GM23338 (cell line): ENCODE measurements at places on chromosomes 2 and 18. TPM values are rescaled to one million over a fixed set of nuclear protein-coding genes. Genes with fewer than 3 reads are reported as not detected.

DNA sequence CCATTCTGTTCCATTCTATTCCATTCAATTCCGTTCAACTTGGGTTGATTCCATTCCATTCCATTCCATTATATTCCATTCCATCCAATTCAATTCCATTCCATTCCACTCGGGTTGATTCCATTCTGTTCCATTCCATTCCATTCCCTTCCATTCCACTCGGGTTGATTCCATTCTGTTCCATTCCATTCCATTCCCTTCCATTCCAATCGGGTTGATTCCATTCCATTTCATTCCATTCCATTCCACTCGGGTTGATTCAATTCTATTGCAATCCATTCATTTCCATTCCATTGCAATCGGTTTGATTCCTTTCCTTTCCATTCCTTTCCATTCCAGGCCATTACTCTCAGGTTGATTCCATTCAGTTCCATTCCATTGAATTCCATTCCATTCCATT, 1138.4 kb downstream of the RPIA start:
- DNase-seq: no peak

DNA sequence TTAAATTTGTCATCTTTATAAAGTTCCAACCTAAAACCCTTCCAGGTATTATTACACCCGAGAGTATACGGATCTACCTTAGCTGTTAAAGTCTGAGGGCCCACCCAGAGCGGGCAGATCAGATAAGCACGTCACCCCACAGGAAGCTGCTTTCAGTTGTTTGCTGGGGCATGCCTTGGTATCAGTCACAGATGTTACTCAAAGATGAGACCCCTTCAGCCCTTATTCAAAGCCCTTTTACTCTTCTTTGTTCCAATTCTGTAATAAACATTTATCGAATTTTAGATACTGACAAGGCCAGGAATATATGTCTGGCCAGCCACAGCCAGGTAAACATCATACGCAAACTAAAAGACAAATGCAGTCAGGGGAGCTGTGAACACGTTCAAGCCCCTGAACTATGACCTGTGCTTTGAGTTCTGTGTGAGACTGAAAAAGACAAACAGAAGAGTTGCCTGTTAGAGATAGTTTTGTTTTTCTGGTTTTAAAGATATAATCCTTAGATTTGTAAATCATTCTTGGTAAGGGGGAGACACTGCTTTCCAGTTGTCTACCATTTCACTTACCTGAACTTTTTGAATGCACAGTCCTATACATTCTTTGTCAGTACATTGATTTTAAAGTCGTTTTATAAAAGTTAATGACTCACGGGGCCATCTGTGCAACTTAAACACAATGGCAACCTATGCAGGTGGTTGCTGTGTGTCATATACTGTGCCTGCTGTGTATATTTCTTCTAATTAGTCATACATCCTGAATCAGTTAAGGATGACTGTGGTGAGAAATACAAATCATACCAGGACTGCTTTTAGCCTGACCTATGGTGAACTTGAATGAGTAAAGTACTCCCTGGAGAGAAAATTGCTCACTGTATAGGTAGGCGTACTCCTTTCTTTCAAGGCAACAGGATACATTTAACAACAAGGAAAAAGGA, 100.5 kb upstream of the ITPRID2 start:
- DNase-seq: no peak

GRCh38 chr2:69018678-69019095, 5.7 kb downstream of the ANTXR1 start:
- DNase-seq: no peak

- no peak for DNase-seq
These were observed 57.8 kb upstream of the KIF5C start for GRCh38 chr2:148817210-148817708.

- DNase-seq: no peak
These were observed 30.4 kb downstream of the EPAS1 start for GRCh38 chr2:46327627-46328026.

DNA sequence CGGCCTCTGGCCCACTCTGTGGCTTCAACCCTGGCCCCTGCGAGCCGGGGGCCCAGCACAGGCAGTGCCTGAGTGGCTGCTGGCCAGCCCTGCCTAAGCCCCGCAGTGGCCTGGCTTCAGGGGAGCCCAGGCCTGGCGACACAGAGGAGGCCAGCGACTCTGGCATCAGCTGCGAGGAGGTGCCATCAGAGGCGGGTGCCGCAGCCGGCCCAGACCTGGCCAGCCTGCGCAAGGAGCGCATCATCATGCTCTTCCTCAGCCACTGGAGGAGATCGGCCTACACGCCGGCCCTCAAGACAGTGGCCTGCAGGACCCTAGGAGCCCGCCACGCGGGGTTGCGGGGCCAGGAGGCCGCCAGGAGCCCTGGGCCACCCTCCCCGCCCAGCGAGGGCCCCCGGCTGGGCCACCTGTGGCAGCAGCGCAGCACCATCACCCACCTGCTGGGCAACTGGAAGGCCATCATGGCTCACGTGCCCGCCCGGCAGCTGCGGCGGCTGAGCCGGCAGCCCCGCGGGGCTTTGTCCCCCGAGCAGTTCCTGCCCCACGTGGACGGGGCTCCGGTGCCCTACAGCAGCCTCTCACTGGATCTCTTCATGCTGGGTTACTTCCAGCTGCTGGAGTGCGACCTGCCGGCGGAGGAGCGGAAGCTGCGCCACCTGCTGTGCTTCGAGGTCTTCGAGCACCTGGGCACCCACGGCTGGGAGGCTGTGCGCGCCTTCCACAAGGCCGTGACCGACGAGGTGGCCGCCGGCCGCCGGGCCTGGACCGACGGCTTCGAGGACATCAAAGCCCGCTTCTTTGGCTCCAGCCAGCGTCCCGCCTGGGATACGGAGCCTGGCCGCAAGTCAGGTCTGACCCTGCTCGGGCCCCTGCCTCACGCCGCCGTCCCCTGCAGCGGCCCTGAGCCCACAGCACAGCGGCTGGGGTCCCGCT, 7.5 kb upstream of the KLHL30 start:
- no peak for DNase-seq

DNA sequence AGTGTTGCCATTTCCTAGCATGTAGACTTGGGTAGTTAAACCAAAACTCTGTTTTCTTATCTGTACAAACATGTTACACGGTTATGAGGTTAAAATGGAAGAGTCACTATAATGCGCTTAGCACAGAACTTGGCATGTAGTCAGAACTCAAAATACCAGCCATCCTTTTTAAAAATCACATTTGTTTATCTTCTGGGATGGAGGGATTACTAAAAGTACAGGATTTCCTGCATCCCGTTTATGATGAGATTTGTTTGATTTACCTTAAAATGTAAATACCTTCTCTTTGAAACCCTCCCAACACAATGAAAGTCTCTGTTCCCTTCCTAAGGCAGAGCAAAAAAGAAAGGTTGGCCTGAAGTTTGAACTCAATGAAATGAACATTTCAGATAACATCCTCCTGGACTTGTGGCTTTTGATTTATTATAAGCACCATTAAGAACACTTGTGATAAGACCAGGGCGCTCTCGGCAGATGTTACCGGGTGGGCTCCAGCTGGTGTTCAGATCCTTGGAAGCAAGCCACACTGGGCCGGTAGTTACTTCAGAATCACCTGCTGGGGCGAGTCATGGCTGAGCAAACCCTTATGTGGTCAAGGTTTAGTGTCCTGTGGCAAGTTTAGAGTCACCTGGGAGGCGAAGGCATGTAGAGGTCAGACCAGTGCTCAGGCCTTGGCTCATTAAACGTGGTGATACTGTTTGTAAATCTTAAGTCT, 105.7 kb downstream of the MGAT5 start:
- DNase-seq: no peak

DNA sequence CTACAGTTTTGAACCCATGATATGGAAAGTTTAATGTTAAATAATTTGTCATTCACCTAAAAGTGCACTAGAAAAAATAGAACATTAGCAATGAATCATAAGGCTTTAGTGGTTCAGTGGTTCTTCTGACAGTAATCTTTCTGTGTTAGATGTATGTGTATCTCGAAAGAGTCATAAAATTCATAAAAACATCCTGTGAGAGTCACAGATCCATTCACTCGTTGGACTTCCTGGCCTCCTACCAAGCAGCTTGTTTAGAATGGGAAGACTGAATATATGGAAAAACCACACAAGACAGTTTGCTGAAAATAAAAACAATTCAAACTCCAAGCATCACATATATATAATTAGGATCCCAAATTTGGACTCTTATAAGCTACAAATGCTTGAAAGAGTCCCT, 34.8 kb downstream of the ADNP2 start:
- no peak for DNase-seq

DNA sequence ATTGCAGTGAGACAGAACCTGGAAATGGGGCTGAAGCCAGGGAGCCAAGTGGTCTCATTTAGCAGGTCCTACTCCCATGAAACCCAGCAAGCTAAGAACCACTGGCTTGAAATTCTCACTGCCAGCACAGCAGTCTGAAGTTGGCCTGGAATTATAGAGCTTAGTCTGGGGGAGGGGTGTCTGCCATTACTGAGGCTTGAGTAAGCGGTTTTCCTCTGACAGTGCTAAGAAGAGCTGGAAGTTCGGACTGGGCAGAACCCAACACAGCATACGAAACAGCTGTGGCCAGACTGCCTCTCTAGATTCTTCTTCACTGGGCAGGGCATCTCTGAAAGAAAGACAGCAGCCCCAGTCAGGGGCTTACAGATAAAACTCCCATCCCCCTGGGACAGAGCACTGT, 305.7 kb upstream of the SETBP1 start:
- no peak for DNase-seq

DNA sequence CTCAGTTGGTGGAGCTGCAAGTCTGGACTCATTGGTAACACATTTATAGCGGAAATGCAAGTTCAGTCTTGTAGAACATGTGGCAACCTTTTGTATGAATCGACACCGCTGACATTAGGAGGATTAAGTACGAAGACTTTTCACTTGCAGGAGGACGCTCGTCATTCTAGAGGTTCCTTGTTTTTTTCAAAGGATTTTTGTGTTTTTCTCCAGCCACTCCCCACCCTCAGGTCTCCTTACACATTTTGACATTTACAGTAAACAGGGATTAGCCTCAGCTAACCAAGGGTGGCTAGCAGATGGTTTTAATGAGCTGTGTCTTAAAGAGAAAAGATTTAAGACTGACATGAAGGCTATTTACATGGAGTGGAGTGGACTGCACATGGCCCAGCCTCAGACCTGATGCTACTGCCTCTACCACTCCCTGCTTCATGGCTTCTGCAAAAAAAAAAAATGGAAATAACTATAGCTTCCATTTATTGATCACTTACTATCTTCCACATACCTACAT, 173.8 kb downstream of the TRIB2 start:
- no peak for DNase-seq

- DNase-seq: no peak
These were observed 85.3 kb downstream of the NPAS2 start for GRCh38 chr2:100905132-100905805.

GRCh38 chr18:36814994-36815393, 13.8 kb downstream of the TPGS2 start:
- no peak for DNase-seq

The ZNF804A gene
- total RNA-seq: not detected in 2 replicates

The GDF7 gene
- 0.19 and 0.52 TPM in 2 replicates for total RNA-seq

The ANKAR gene
- total RNA-seq: 3.0 and 4.5 TPM in 2 replicates

The CABLES1 gene
- 8.8 and 12.4 TPM in 2 replicates for total RNA-seq
